ENCODE measurements at places on chromosomes 11 and 22.

DNA sequence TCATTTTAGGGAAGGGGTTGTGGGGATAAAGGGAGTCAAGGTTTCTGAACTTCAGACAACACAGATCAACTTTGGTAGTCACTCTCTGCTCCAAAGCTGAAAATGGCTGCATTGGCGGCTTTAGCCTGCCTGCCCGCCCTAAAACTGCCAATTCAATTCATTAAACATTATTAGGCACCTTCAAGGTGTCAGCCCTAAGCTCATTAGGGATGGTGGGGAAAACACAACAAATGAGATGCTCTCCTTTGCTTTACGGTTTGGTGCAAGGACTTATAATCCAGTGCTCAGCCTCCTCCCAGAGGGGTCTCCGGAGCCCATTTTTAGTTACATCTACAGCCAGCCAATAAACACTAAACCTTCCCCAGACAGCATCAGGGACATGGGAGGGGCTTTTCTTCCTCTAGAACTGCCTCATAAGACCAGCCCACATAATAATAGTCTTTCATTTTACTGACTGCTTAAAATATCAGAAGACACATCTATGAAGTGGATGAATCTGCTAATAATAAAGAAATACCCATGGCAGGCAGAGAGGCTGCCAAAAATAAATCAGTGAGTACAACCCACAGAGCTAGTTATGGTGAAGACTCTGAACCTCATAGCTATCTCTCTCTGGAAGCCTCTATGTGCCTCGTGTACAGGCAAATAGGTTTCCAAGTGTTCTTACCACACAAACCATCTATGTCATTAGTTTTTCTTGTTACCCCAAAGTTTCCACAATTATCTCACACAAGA lies 102.8 kb upstream of the NCAM1 start:
- no peak for DNase-seq

GRCh38 chr11:128615076-128615475 lies 27.7 kb upstream of the ETS1 start:
- no peak for DNase-seq

DNA sequence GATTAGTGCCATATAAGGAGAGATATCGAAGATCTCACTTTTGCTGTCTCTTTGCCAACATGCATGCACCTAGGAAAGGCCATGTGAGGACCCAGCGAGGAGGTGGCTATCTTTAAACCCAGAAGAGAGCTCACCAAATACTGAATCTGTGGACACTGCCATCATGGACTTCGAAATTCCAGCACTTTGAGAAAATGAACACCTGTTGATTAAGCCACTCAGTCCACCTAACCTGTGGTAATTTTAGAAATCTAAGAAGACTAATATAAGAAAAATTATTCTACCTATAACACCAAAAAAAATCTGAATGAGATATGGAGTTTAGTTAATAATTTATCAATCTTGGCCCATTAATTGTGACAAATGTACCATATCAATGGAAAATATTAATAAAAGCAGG lies 193.6 kb upstream of the CARD18 start:
- no peak for DNase-seq

DNA sequence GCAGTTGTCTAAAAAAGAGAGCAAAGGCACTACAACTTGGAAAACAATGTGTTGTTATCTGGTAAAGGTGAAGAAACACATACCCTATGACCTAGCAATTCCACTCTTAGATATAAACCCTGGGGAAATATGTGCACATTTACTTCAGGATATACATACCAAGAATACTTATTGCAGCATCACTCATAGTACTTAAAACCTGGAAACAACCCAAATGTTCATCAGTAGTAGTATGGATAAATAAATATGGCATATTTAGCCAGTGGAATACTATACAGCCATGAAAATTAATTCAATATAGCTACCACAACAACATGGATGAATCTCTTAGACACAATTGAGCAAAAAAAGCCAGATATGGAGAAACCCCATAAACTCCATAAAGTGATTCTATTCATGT lies 26.1 kb upstream of the MICAL2 start:
- DNase-seq = no peak

DNA sequence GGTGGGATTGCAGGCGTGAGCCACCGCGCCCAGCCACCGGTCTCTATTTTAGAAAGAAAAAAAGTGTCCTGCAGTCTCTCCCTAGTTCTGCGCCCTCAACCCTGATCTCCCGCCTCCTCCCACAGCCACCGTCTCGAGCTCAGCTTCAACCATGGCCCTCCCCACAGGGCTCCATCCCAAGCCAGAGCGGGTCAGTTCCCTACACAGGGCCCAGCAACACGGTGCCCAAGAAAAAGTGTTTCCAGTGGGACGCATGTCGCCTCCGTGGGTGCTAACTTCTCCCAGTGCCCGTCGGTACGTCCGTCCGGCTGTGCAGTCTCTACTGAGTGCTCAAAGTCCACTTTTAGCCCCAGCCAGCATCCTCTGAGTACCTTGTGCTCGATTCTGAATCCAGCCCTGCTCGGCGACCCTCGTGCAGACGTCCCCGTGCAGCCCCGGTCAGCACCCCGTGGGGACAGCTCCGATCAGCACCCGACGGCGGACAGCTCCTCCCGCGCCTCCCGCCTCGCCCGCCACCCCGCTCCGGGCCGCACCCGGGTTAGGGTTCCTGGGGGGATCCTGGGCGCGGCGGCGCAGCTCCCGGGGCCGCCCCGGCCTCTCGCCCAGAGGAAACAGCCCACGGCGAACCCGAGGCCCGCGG lies 657 bp upstream of the MAPK8IP2 start:
- DNase-seq = peak; percentile 59

- DNase-seq = no peak
Observed at GRCh38 chr11:11373934-11374333, 20.9 kb upstream of the CSNK2A3 start.

- no peak for DNase-seq
Observed at GRCh38 chr11:120601536-120601935, 90.0 kb downstream of the GRIK4 start.
